Gastroesophageal sphincter (tissue), 4 donors: ENCODE measurements at places on chromosomes 1 and 21.

DNA sequence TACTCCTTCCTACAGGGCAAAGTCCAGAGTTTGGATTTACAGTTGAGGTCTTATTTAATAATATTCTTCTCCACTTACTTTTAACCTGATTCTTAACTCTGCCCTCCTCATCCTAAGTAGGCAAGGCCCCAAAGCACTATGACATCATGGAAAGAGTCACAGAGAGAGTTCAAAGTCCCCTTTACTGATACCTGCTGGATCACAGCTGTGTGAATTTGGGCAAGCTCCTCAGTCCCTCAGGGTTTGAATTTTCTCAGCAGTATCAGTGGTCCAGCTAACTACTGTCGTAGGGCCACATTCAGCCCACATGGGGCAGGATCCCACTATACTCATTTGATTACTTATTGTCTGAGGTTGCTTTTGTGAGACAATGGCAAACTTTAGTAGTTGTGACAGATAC lies 16.0 kb downstream of the TYW3 start:
- no peak for ATAC-seq

GRCh38 chr1:30043256-30043655 lies 680.1 kb downstream of the MATN1 start:
- ATAC-seq = no peak

DNA sequence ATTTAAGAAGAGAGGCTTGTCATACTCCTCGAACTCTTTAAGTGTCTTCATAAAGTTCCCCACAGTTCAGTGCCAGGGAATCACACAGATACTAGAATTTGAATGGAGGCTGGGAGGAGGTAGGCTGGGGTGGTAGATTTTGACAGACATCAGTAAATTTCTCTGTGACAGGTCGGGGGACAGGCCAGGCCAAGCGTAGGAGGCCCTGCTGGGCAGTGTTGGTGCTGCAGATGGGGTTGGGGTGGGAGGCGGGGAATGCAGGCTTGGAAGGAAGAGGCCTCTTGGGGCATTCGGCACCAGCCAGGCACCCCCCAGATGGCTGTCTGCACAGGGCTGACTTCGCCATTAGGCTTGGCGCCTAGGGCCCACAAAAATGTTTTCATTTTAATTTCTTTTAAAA lies 84.0 kb downstream of the MAN1C1 start:
- ATAC-seq = no peak

DNA sequence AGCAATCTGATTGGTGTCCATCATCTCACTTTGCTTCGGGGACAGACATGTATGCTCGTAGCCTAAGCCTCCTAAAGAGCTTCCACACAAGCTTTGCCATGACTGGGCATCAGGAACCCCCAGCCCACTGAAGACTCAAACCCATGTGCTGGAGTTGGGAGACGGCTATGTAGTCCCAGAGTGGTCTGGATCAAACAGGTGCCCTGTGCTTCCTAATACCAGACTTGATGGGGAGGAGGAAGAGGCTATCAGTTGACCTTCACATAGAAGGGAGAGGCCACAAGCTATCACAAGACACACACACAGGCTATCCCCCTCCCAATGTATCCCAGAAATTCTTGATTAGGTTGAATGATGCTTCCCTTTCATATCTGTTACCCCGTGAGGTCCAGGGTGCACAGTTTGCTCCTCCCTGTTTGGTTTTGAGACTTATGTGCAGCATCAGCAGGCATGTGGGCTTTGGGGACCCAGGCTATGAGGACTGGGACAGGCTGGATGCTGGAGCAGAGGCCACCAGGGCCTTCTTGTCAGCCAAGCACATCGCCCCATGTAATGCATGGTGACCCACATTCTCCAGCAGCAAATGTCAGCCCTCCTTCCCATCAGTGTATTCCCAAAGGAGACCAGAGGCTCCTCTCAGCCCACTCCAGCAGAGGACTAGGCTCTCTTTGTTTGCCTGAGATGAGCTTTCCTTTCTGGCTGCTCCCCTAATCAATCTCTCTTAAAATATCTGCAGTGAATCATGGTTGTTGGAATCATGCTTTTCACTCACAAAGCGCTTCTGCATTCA lies 159.8 kb downstream of the GRIK3 start:
- ATAC-seq = no peak

DNA sequence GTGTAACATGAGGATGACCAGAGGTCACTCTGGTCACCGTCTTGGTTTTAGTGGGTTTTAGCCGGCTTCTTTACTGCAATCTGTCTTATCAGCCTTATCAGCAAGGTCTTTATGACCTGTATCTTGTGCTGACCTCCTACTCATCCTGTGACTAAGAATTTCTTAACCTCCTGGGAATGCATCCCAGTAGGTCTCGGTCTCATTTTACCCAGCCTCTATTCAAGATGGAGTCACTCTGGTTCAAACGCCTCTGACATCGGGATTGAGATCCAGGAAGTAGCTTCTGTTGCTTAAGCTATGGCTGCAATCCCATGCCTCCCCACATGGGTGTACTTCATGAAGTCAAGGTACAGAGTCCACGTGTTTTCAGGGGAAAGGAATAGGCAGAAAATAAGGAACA lies 19.9 kb downstream of the FMN2 start:
- ATAC-seq = no peak

DNA sequence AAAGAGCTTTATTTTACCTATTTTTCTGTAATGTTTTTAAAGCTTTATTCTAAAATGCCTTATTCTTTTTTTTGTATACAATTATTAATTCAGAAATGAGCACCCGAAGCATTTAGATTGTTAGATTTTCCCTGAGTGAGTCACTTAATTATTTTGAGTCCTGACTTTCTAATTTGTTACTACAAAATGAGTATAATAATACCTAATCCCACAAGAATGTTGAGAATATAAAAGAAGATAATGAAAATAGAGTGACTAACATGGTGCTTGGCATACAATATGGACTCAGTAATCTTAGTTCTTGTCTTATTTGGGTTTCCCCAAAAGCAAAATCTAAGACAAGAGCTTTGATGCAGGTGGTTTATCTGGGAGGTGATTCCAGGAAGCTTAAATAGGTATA lies 142.2 kb downstream of the LHX8 start:
- ATAC-seq = no peak

GRCh38 chr1:100714599-100714998 lies 4.9 kb upstream of the VCAM1 start:
- no peak for ATAC-seq

GRCh38 chr21:15204140-15204969 lies 139.6 kb upstream of the NRIP1 start:
- ATAC-seq = no peak

DNA sequence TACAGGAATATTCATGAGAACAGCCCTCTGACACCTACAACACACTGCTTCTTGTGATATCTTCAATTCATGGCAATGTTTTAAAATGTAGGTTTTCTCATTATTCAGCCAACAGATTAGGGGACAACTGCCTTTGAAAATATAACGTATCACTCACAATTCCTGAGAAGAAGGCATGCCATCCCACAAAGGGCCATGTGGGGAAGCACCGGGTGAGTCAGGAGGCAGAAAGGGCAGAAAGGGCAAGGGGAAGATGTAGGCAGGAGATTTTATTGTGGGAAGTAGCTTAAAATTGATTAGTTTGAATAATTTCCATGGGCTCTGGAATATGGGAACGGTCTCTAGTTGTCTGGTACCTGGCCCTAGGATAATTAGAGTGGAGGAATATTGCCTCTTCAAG lies 165.7 kb downstream of the HHIPL2 start:
- ATAC-seq = no peak

DNA sequence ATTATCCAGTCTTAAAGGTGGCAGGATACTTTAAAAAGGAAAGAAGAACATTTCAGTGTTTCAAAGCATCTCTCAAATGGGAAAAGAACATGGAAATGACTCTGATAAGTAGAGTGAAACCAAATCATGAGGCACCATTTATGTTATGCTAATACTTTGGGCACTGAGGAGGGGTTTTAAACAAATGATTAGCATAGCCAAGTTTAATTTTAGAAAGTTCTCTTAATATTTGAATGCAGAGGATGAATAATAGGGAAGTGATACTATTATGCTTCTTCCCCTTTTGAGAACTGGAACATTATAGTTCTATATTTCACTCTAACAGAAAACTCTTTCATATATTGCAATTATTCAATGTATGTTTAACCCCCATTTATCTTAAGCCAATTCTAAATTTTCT lies 1181.9 kb upstream of the PRMT6 start:
- ATAC-seq = no peak

DNA sequence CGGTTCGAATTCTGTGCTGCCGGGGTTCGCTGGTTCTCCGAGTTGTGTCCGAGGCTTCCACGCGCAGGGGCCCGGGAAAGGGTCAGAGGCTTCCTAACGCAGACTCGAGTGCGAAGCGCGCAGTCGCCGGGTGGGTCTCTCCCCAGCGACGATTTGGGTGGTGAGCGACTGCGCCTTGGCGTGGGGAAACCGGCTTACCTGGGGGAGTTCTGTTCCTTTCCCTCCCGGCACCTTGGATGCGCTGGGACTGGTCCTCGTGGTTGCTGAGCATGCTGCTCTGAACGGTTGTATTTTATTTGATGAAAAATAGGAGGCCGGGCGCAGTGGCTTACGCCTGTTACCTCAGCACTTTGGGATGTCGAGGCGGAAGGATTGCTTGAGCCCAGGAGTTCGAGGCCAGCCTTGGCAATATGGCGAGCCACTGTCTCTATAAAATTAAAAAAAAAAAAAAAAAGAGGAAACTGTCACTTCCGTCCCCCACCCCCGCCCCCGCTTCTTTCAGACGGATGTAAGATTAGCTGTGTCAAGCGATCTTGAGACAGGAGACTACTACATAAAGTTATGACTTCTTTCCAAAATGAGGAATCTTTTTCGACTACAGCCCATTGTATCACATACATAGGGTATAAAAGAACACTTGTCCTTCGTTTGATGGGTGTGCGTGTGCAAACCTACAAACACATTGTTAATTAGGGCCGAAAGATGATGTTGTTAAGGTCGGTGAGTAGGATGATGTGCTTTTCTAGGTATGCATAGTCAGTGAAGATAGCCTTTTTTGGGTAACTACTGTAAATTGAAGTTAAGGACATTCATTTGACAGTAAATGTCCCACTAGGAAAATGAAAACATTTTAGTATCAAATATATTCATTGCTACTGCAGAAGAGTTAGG lies at the start of gene CCDC18:
TSS of gene CCDC18 (plus strand) at position 2 of the 891 bp plus-strand sequence. CDS start 2,638 bp downstream, outside the sequence.
- no peak for ATAC-seq

DNA sequence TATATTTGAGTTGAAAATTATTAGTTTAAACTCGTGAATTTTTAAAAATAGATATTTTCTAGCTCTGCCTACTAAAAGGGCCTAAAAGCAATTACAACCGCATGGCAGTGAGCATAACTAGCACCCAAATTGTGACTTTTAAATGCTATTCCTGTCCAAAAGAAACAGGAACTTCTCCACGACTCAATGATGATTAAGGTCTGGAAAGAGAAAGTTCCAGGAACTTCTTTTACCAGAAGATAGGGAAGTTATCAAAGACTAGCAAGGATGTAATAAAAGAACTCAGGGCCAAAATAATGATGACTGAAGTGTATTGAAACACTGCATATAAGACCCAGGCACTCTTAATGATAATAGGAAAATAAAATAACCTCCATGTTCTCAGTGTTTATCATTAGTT lies 313.0 kb downstream of the PLPP3 start:
- no peak for ATAC-seq

DNA sequence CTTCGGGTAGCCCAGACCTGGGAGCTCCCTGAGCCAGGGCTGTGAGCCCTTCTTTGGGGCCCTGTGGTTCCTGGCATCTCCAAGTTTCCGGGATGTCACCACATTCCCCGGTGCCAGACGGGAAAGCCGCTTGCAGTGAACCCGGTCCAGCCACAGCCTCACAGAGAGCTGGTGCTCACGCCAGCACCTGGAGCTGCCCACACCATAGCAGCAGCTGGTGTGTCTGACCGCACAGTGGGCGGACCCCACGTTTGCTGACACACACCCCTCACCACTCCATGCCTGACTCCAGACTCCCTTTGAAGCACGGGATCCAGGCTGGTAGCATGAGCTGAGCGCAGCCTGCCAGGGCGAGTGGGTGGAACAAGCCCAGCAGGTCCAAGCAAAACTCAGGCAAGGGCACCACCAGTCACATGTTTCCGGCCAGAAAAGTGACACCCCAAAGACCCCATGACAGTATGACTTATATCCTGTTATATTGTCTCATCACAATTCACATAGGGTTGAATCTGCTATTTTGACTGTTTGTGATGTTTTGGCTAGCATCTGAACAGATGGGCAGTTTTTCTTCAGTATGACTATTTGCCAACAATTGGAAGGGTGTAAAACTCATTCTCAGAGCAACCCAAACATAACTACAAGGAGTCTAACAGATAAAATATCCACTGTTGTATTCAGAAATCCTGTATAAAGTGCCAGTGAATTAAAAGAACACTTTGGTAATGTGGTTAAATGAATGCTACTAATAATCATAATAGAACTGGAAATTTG lies 285.4 kb downstream of the SMYD3 start:
- ATAC-seq = no peak

DNA sequence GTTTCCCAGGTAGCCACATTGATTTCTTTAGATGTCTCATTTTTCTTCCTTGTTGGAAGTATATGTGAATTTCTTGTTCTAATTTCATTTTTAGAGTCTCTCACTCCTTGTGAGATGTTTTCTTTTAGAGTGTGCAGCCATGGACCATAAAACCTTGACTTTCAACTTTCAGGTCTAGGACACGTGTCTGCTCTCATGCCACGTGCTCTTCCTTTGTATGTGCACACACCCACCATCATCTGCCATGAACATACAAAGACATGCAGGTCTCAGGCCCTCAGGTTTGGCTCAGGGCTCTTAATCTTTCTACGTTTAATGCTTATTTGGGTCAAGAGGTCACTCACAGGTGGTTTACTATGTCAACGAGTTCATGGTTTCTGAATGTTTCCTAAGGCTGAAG lies 70.6 kb downstream of the DDX20 start:
- no peak for ATAC-seq
